ENCODE measurements at places on chromosomes 16 and 17.

DNA sequence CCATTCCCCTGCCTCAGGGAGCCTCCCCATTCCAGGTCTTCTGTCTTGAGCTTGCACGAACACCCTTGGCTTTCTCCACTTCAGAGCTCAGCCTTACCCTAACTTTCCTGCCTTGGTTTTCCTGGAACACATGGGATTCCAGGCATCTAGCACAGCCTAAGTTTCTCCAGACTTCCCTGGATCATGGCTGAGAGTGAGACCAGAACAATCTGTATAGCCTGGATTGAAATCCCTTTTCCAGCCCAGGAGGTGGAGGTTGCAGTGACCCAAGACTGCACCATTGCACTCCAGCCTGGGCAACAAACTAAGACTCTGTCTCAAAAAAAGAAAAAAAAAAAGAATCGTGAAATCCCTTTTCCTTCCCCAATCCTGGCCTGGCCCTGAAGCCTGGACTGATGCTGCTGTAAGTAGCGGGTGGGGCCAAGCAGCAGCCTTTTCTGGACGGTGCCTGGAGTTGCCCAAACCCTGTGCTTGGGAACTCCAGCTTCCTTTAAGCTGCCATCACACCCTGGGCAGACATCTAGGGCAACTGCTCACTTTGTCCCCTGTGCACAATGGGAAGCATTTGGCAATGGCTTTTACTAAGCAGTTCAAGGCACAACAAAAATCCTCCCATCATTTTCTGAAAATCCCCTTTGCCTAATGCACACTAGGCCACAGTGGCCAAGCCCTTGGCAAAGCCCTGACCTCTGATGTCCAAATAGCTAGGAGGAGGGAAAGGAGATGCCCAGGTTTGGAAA lies 12.0 kb upstream of the SLC16A5 start:
- no peak for DNase-seq

- peak; percentile 54 for DNase-seq
Observed at GRCh38 chr16:25108054-25108453, 3.5 kb upstream of the LCMT1 start.

- DNase-seq = no peak
Observed at GRCh38 chr16:87621976-87622713, 19.8 kb downstream of the JPH3 start.

GRCh38 chr17:16924696-16925440 lies 47.0 kb downstream of the TNFRSF13B start:
- DNase-seq = no peak
